ENCODE measurements at places on chromosomes 1 and 21.

DNA sequence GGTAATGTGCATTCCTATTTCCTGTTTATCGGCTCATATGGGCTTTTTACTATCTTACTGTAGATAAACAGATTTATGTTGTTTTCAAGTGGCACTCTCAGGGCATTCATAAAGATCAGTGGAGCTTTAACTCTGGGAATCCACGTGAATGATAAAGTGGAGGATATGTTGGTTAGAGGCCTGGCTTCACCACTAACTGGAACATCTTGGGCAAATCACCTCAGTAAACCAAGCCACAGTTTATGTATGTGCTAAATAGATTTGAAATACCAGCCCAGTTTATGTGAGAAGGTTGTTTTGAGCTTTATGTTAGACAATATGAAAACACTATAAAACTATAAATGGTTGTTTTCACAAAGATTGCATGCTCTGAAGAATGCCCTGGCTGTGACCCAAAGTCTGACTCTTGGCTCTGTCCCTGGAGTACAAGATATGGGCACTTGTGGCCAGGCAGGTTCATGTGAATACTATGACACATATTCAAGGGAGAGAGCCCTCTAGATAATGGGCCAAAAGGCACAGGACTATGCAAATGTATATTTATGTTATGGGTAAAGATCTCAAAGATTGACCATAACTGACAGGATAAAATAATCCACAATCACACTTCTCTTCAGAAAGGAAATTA lies 36.7 kb downstream of the FAM163A start:
- DNase-seq, result peak; percentile 62

DNA sequence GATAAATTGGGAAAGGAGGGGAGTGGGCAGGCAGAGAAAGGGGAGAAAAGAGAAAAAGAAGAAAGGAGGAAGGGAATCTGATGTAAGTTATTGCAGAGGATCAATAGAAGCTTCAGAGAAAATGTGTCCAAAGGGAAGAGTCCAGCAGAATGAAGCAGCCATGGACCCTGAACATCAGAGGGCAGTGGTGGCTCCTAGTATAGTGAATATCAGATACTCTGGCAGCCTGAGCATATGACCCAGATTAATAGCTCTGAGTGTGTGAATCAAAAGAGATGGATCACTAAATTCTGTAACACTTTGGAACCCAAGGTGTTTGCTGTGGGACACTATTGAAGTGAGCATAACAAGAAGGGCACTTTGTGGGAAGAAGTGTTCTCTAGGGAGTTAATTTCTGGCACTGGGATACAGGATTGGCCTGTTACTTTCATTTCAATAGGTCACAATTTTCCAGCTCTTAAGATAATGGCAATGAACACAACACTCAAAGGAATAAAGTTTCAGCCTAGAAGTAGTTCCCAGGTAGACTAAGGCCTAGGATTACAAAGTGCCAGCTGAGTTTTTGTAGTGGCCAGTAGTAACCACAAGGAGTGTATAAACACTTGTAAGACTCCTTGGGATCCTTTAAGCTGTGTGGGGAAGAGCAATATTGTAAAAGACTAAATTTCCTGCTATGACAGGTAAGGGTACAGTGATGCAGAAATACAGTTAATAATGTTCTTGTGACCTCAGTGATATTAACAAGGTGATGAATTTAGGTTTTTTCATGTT lies 164.5 kb upstream of the BEND5 start:
- no peak for DNase-seq

- no peak for DNase-seq
Observed at GRCh38 chr1:177246710-177247580, 76.2 kb downstream of the BRINP2 start.

GRCh38 chr1:93990010-93990409 lies 80.8 kb upstream of the GCLM start:
- DNase-seq, result no peak
